ENCODE measurements at places on chromosomes 11 and 22.

DNA sequence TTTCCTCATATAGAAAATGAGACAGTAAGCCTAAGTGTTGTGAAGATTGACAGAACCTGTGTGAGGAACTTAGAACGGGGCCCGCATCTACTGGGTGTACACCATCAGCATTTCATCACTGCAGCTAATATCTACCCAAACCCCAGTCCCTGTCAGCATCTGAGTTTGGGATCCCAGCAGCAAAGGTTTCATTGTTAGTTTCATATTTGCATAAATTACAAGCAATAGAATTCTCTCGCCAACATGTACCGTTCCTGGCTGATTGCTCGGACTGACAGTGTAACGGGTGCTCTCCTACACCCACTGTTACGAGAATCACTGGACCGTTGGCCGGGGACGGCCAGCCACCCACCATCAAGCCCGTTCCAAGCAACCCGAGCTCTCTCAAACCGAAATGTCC lies 10.4 kb upstream of the TMPRSS6 start:
- DNase-seq: no peak

- no peak for DNase-seq
Observed at GRCh38 chr11:122076512-122077120, 39.4 kb downstream of the BLID start.

DNA sequence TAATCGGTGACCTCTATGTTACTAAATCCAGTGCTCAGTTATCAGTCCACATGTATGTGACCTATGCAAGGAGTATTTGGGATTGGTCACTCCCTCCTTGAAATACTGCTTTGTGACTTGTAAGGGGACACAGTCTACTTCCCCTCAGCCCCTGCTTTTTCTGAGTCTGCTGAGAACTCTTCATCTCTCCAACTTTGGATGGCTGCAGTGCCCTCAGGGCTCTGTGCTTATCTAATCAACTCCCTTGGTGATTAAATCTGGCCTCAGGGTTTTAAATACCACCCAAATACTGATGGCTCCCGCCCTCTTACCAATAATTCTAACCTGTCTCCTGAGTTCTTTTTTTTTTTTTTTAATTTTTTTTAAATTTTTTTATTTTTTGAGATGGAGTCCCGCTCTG lies 40.2 kb downstream of the FAM118A start:
- no peak for DNase-seq

DNA sequence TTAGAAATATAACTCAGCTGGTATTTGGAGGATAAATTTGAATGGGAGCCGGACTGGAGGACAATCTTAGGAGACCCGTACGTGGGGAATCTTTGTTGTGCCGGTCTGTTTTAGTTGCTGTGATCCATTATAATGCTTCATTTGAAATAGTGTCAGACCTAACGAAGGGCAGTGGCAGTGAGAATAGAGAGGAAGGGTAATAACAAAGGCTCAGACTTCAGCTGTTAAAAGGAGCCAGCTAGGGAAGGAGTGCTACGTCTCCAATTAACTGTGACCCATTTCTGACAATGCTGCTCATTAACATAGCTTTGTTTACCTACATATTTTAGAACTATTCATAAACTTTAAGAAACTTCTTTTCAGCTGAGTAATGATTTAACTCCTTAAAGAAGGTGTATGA lies 246.9 kb downstream of the OPCML start:
- no peak for DNase-seq

GRCh38 chr11:3637201-3637600 lies 4.6 kb downstream of the ART5 start:
- DNase-seq: no peak

DNA sequence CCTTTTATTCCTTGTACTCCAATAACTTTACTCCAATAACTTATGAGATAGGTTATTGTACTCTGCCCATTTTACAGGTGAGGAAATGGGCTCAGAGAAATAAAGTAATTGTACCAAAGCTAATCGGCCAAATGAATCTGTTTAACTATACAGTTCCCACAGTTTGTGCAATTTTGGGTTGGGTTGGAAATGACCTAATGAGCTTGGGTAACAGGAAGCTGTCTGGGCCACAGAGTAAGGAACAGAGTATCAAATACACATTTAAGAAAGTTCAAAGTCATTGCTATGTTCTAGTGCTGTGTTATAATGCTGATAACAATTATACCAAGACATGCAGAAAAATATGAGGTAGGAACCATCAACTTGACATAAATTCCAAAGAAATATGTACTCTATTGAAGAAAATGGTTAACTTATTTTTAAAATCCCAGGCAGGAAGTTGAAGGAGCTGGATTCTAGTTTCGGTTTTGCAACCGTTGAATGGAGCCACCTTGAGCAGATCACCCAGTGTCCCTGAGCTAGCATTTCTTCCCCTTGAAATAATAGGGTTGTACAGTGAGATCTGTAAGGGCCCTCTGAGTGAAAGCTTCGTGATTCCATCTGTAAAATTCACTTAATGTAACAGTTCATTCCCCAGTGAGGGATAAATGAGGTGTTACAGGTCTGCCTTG lies 360.9 kb upstream of the NARS2 start:
- no peak for DNase-seq

GRCh38 chr11:103618528-103618927 lies 417.9 kb upstream of the DDI1 start:
- no peak for DNase-seq

GRCh38 chr11:64764753-64765152 lies 5.0 kb upstream of the PYGM start:
- no peak for DNase-seq

DNA sequence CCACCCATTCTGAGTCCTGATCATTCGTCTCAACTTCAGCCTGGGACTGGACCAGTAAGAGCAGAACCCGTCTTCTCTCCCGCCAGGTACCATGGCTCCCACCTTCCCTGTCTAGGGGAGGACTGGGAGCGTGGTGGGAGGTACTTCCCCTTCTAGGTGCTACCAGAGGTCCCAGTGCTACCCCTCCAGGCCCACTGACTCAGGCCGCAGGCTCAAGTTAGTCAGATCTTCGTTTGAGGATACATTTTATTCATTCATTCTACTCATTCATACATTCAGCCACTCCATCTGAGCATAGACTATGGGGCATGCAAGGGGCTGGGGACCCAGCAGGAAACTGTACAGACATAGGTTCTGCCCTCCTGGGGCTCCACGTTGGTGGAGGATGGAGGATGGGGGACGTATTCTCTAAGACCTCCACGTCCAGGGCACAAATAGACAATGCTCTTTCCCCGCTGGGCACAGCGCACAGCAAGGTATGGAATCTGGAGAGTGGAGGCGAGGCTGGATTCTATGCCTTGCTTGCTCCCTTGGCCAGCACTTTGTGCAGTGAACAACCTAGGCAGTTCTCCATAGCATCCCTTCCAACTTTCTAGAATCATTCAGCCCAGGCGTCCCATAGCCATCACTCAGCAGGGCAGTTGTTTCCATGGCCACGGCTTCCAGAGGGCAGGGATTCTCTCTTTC lies 1.0 kb upstream of the RAB3IL1 start:
- no peak for DNase-seq

DNA sequence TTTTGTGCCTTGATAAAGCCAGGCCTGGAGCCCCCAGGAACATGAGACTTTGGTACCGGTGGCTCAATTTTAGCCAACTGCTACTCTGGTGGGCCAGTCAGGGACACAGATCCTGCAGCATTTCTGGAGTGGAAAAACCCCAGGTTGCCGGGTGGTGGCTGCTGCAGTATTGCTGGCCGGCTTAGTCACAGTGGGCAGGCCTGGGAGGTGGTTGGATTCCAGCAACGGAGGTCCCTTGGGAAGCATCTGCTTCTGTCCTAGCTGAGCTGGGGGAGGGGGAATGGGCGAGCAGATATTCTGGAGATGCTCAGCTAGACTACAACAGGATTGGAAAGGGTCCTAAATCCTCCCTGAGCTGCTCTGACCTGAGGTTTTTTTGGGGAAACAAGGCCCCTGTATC lies 31.6 kb upstream of the ACCSL start:
- DNase-seq: no peak

GRCh38 chr11:126394036-126394435 lies 38.5 kb downstream of the ST3GAL4 start:
- DNase-seq: no peak

DNA sequence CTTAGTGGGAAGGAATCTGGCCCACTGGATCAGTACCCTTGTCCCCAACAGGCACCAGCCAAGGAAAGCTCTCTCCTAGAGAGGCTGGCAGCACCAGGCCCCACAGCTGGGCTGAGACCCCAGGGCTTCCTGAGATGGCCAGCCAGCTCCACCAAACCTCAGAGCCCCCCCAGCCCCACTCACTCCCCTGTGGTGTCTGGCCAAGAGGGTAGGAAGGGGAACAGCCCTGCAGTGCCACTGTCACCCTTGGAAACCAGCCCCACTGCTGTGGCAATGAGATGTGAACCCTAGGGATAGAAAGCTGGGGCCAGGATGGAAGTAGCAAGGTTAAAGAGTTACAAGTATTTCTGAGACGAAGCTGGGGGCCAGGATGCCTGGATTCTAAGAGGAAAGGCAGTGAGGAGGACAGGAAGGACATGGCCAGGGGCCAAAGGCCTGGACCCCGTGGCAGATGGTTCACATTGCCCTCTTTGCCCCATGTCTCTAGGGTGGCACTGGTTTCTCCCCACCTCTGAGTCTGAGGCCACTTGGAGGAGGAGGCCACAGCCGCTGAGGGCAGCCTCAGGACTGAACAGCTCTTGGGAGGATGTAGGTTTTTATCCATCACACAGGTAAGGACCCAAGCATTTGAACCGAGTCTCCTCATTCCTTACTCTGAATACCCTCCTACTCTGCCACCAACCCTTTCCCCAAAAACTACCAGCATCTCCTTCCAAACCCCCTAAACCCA lies 28.8 kb downstream of the NRXN2 start:
- DNase-seq: no peak

DNA sequence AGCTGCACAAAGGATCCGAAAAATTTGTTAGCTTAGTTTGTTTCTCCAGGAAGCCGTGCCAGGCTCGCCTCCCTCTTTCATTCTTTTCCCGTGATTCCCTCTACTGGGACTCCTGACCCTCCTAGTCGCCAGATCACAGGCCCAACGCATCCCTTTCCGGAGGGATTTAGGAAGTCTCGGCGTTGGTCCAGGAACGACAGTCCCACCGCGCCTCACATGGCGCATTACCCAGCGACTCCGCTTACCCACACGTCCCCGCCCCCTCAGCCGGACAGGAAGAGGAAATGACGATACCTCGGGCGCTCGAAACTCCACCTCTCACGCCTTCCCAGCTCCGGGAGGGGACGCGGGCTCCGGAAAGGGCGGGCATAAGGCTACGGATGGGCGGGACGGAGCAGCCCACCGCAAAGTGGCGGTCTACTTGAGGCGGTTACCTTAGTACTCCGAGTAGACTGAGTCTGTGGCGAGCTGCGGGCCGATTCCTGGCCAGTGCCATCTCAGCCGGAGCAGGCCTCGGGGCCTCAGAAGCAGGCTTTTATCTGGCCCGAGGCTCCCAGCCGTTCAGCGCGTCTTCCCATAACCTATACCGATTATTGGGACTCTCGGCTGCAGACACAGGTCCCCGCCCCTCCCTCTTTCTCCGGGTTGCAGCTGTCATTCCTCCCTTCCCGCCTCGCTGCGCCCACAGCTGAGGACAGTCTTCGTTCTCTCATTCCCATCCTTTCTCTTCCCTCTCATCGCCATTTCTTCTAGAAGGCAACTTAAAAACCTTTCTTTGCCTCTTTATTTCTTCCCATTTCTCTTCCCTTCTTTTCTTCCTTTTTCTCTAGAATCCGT lies at the start of gene CCDC15:
CCDC15 (plus strand) TSS at position 450 of the 837 bp plus-strand sequence. CDS start 531 bp downstream, outside the sequence.
- peak; percentile 100 for DNase-seq

DNA sequence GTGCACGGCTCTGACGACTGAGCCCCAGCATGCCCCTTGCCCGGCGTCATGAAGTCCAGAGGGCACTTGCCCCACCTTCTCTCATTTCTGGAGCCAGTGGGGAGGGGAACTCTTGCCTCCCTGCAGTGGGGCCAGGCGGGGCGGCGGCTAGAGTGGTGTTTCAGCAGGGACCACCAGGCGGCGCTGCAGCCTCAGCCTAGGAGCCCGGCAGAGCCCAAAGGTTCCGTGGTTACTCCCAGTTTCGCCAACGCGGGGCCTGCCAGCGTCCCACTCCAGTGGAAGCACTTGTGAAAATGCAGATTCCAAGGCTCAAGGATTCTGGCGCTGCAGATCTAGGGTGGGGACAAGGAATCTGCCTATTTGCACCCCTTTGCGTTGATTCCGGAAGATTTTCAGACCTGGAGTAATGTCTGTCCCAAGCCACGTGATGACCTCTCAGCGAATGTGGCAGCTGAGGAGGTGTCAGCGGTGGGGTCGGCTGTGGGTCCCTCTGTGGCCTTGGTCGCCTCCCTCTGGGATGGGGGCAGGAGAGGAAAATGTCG lies 55.7 kb downstream of the CD82 start:
- DNase-seq: peak; percentile 57

DNA sequence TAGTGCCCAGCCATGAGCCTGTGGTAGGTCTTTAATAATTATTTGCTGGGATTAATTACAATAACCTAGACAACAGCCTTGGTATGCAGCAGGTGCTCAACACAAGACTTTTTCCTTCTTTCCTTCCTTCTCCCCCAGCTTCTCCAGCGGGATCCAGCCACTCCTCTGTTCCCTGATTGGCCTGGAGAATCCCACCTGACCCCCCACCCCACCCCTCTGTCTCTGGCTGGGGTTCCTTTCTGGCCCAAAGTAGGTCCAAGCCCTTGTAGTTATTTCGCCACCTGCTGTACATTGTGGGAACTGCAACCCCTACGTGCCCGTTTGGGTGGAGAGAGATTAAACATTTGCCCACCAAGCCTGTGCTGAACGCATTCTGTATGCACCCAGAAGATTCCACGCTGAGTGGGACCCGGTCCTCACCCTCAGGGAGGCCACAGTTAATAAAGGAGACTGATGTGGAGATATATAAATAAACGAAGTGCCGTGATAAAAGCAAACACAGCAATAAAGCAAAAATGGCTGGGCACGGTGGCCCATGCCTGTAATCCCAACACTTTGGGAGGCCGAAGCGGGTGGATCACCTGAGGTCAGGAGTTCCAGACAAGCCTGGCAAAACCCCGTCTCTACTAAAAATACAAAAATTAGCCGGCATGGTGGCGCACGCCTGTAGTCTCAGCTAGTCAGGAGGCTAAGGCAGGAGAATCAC lies 32.1 kb upstream of the DGKZ start:
- DNase-seq: peak; percentile 68

DNA sequence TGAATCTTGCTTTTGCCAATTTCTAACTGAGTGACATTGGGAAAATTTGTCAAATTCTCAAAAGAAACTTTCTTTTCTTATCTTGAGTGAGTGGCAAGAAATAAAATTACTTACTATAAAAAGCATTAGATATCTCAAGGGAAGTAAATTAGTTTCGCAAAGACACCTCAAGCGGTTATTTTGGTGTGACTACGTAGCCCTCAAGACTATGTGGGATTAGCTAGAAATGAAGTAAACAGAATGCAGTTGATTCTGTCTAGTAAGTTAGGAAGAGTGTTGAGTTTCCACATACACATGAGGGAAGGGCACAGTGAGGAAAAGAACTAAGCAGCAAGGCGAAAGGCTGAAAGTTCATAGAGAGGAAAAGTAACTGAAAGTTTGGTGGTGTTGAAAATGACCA lies 28.3 kb upstream of the MS4A6A start:
- no peak for DNase-seq

- no peak for DNase-seq
Observed at GRCh38 chr11:93474123-93474522, 69.1 kb downstream of the SMCO4 start.

- peak; percentile 93 for DNase-seq
Observed at GRCh38 chr11:86672007-86672621, at the start of gene ME3. ME3 (minus strand) TSS chr11:86672616.

Data from NCI-H1092 treated with DMSO at 0.1 percent for 48 hours (cell line).